NCI-H2081 treated with DMSO at 0.1 percent for 48 hours (cell line): ENCODE measurements at places on chromosomes 7 and 10.

- DNase-seq, result no peak
These were observed 113.8 kb upstream of the GLI3 start for GRCh38 chr7:42350801-42351200.

GRCh38 chr10:114174695-114175188 lies 739 bp upstream of the CCDC186 start:
- DNase-seq, result no peak

DNA sequence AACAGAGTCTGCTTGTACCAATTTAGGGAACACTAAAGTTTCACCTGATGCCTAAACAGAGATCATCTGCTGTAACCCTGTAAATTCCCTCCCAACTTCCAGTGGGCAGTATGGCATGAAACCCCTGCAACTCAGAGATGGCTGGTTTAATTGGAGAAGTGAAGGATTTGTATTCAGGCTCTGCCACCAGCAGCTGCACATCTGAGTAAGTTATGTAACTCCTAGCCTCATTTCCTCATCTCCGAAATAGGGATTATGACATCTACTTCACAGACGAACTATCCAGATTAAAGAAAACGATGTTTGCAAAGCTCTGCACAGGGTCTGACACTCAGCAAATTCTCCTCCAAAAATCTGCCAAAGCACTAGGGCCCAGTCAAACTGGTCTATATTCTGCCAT lies 493.0 kb downstream of the KCNMA1 start:
- DNase-seq, result no peak

GRCh38 chr10:3419719-3420495 lies 247.3 kb upstream of the PITRM1 start:
- no peak for DNase-seq

GRCh38 chr7:128270826-128271272 lies 29.8 kb downstream of the LEP start:
- DNase-seq, result no peak

GRCh38 chr7:102898532-102898859 lies 14.3 kb upstream of the LRRC17 start:
- no peak for DNase-seq

- DNase-seq, result no peak
These were observed 287.5 kb downstream of the GLRX3 start for GRCh38 chr10:130423455-130424305.

DNA sequence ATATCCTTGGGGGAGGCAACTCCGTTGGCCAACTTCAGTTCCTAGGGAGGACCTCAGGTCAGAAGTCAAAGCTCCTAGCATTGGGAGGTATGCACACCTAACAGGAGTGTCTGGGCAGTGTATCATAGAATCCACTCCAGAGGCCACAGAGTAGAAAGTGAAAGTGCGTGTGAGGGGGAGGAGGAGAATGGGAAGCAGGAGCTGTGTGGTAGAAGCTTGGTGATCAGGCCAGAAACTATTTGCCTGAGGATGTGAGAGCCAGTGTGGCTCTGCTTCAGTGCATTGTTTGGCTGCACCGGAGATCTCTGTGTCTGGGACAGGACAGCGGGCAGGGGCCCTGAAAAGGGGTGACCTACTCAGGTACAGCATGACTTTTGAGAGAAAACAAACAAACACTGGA lies 557.4 kb upstream of the VSTM2A start:
- no peak for DNase-seq

- DNase-seq, result no peak
These were observed 68.1 kb downstream of the LHPP start for GRCh38 chr10:124529661-124530214.
